ENCODE measurements at places on chromosomes 4 and X.

DNA sequence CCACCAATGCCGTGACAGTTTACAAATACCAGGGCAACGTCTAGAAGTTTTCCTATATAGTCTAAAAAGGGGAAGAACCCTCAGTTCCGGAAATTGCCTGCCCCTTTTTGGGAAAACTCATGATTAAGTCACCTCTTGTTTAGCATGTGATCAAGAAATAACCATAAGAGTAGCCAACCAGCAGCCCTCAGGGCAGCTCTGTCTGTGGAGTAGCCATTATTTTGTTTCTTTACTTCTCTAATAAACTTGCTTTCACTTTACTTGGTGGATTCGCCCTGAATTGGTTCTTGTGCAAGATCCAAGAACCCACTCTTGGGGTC, 20.0 kb upstream of the HOPX start:
- no peak for DNase-seq

DNA sequence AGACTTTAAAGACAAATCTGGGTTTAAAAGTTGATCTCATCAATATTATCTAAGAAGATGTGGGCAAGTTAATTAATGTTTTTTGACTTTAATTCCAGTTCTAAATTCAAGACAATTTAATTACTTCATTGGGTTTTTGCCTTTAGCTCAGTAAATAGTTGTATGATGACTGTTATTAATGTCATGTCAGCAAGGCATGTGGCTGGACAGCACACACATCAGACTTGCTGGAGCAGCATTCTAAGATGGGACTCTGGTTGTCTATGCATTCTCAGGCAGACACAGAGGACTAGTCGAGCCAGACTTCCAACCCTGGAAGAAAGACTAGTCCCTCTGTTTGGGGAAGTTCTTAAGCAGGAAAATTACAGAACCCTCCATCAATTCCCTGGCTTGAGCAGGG, 180.7 kb upstream of the GK2 start:
- DNase-seq: no peak

DNA sequence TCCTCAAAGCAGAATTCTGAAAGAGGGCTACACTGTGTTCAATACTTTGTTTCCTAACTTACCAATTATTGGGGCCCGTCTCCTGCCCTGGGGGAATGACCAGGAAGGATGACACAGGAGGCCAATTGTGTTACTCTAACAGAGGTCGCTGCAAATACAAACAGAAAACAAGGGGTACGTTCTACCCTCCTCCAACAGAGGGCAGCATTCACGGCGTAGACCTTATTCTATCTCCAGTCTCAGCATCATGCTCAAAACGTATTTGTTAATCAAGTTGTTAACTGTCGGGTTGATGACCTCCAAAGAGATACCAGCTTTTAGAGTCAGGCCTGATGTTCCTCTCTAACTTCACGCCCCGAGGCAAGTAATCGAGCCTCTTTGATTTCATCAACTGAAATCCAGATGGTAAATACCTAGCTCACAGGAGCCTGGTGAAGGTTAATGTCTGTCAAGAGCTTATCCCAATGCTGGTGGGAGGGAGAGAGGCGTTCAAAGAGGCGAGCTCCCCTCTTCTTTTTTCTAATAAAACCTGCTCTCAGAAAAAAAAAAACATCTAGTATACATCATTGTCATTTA, 181.0 kb upstream of the KCNIP4 start:
- no peak for DNase-seq

- no peak for DNase-seq
Observed at GRCh38 chrX:132591719-132592275, 103.0 kb upstream of the MBNL3 start.

DNA sequence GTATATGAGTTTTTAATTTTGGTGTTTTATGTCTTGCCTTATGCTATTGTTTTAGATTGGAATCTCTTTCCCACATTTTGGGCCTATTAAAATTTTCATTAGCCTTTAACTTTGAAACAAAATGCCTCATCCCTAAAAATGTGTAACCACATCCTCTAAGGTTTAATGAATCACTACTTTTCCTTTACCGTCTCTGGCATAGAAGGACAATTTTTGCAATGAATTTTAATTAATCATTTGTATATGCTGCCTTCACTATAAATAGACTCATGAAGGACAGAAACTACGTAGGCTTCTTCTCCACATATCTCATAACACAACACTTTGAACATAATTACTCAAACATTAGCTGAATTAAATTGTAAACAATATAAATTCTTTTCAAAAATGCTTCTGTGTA, 421.5 kb downstream of the NLGN4X start:
- no peak for DNase-seq

GRCh38 chr4:9927341-9928007, 93.8 kb downstream of the SLC2A9 start:
- no peak for DNase-seq

DNA sequence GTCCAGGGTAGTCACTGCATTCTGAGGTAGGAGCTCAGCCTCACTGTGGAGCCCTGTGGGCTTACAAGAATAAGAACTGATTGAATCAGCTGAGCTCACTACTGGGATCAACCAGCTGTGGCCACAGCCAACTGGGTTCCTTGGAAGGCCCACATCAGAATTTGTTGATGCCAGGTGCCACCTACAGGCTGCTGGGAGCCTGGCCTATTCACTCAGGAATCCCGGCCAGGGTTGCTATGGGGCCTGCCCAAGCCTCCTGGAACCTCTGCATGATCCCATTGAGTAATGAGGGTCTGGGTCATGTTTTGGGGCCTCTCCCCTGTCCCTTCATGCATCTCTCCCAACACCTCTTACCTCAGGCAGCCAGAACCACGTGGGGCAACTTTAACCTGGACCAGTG, 53.9 kb upstream of the KIAA1210 start:
- no peak for DNase-seq

GRCh38 chr4:79638735-79639134, 230.7 kb upstream of the GK2 start:
- DNase-seq: no peak

- DNase-seq: no peak
Observed at GRCh38 chr4:74038086-74038424, 434 bp downstream of the CXCL3 start.

DNA sequence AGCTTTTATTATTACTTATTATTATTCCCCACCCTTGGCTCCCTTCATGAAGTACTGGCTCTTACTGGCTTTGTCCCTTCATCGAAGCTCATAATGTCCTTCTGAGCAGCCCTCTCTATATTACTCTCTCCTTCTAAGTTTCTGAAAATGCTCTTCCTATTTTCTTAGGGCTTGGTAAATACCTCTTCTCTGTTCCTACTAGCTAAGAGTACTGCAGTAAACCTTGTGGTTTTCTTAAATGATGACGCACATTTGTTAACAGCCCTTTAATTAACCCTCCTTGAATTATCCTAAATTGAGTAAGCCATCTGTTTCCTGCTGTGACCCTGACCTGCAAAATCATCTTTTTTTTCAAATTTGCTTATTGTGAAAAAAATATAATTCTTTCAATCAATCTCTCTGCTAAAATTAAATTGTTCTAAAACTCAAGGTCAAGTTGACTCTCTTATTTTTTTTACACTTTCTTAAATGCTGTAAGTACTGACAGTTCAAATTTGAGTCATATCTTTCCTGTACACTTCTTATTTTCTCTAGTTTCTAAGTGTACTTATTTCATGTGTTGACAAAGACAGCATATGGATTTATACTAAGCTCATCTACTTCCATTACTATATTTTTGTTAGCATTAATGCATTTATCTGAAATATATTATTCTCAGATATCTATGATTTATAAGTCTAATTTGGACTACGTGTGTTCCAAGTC, 148.9 kb downstream of the ADAM29 start:
- no peak for DNase-seq

DNA sequence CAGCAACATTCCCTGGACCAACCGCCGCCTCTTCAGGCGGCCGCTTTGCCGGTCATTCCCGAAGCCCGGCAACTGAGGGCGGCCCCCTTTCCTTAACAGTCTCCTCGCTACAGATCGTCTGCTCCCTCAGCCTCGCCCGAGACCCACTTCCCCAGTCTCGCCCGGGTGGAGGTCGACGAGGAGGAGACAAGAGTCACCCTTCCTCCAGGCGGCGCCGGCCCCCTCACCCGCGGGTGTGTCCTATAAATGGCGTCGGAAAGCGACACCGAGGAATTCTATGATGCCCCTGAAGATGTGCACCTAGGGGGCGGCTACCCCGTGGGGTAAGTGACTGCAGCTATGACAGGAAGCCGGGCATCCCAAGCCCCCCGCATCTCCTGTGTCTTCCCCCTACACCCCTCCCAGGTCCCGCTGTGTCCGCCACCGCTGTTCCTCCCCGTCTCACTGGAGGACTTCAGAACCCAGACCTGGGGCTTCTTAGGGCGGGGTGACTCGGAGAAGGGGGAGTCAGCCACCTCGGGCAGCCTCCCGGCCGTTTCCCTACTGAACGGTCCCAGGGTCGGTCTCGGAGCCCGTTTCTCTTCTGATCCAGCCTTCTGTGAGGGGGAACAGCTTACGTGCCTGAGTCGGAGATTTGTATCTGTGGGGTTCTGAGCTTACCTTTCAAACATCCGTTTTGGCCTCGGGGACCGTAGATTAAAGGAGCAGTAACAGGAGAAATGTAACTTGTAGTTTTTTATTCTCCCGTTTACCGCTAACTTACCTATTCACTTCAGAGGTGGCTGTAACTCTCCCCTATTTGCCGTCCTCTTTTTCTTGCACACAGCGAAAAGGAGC, 570 bp downstream of the WDR44 start:
- peak; percentile 42 for DNase-seq

DNA sequence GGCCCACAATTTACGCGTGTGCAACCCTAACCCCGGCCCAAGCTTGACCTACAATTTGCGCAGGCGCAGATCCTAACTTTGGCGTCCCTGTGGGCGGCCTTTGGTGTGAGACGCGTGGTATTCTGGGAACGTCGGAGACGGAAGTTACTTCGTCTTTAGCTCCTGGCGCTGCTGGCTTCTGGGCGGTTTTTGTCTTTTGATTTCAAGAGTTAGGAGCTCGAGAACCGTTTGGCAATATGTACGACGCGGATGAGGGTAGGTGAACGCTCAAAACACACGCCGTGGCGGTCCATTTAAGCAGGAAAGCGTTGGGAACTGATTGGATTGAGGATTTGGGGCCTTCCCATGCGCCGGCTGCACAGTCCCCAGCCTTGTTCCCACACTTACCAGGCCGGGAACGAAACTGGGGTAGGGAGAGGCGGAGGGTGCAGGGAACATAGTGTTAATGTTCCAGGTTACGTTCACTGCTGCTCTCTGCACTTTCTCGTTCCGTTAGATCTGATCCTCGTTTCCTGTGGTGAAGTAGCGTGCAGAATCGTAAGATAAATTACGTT, at the start of gene POLR2B:
Gene POLR2B (plus strand): TSS at position 147 of the 554 bp plus-strand sequence. CDS start 90 bp downstream, at position 237.
- DNase-seq: peak; percentile 88

- no peak for DNase-seq
Observed at GRCh38 chr4:85573270-85573669, 98.3 kb downstream of the ARHGAP24 start.

DNA sequence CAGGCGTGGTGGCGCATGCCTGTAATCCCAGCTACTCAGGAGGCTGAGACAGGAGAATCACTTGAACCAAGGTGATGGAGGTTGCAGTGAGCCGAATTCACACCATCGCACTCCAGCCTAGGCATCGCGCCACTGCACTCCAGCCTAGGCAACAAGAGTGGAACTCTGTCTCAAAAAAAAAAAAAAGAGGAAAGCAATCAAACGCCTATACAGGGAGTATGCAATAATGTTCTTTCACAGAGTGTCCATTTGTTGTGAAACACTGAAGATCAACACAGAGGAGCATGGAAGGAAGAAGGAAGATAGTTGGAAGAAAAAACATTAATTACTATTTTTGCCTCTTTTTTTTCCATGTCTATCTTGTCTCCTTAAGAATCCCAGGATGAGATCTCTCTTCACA, 113.4 kb downstream of the FBXO8 start:
- no peak for DNase-seq

GRCh38 chrX:114626323-114626722, 42.4 kb downstream of the HTR2C start:
- DNase-seq: no peak

DNA sequence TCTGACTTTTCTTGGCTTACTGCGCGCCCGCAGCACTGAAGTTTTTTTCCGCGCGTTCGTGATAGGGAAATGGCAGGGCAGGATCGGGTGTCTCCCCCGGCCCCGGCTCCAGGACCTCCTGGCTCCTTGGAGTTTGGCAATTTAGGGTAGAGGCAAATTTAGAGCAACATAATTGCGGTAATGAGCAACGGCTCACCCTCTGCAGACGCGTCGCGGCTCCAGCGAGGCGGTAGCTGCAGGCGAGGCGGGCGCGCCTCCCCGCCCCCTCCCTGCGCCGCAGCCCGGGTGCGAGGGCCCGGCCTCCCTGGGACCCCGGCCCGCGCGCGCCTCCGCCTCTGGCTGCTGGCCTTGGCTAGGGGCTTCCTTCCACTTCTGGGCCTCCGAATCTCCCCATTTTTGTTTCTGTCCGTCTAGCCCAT, 6.2 kb downstream of the MSX1 start:
- DNase-seq: no peak

DNA sequence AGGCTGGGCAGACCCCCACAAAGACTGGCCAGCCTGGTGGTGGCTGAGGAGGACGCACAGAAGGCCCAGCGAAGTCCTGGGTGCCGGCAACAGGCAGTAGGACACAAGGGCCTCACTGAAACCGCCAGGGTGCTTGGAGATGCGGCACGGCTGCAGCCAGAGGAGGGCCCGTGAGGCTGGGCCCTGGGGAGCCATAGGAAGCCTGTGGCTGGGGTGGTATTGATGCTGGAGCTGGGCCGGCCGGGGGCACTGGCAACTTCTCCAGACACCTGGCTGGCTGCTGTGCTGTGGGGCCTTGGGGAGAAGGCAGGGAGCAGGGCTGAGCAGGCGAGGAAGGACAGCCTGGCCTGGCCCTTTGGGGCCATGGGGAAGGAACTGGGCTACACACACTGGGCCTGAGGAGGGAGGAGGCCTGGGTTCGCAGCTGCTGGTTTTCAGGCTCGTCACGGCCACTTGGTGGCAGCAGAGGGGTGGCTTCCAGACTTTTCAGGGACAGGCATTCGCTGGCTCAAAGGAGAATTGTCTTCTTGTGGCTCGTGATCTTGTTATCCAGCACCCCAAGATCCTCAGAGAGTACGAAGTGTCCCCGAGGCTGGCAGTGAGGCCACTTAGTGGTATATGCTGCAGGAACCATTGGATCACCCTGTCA, 37.2 kb downstream of the ATP2B3 start:
- peak; percentile 32 for DNase-seq

- DNase-seq: no peak
Observed at GRCh38 chr4:126028876-126029275, 714.1 kb downstream of the FAT4 start.

Data from stimulated activated naive CD4-positive, alpha-beta T cell treated with Interleukin-2 at 50 U/mL for 16 hours (primary cell).